ENCODE measurements at places on chromosomes 3 and 15.

DNA sequence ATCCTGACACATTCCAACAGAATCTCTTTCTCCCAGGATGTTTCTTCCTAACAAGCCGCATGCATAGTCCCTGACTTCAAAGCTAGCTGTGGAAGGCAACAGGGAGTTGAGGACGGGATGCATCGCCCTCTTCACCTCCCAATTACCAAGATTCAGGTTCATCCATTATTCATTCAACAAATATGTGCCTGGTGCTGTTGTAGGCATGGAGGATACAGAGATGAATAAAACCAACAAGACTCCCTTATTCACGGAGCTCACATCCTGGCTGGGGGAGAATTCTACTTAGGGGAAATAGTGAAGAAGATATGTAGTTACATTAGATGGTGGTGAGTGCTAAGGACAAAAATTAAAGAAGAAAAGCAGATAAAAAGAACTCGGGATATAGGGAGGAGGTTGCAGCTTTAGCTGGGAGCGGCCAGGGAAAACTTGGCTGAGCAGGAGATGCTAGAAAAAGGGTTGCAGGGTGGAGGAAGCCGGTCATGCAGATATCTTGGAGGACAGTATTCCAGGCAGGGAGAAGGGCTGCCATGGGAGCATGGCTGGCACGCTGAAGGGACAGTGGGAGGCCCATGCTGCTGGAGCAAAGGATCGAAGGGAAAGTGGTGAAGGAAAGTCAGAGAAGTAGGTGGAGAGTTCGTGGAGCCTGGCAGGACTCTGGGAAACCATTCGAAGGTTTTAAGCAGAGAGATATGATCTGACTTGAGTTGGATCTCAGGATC, 5.0 kb downstream of the ITGB5 start:
- DNase-seq: peak; percentile 40

DNA sequence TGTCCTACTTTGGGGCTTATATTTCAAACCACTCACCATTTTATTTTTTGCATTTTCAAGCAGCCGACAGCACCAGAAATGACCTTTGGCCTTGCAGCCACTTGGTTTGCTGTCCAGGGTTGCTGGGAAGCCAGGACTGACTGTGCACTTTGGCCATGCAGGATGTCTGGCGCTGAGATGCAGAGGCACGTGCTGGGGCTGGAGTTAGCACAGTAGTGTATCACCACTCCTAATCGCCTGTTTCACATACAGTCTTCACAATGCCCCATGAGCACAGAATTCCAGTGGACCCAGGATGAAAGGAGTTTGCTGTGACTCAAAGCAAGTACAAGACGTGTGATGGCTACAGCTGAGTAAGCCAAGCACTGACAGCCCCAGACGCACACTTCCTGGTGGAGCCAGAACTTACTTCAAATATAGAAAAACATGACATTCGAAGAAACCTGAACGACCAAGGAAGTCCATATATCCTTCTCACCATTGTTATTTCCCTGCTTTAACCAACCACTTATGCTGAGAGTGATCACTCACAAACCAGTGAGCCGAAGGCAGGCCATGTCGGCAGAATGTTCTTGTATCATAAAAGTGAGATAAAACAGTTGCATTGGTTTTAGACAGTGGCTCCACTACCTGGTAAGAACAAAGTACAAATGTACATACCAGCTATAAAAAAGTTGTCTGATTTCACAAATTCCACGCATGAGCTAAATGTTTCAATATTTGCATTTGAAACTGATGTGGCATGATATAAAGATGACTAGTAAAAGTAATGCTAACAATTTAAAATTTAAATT, 16.0 kb downstream of the OCA2 start:
- DNase-seq: no peak

GRCh38 chr3:161401389-161401788, 30.1 kb upstream of the SPTSSB start:
- peak; percentile 6 for DNase-seq

GRCh38 chr3:14605744-14606143, 45.8 kb upstream of the CCDC174 start:
- no peak for DNase-seq

GRCh38 chr3:149634573-149634972, 23.3 kb downstream of the WWTR1 start:
- no peak for DNase-seq

- peak; percentile 54 for DNase-seq
Observed at GRCh38 chr15:62737551-62737950, 305.0 kb upstream of the TPM1 start.

DNA sequence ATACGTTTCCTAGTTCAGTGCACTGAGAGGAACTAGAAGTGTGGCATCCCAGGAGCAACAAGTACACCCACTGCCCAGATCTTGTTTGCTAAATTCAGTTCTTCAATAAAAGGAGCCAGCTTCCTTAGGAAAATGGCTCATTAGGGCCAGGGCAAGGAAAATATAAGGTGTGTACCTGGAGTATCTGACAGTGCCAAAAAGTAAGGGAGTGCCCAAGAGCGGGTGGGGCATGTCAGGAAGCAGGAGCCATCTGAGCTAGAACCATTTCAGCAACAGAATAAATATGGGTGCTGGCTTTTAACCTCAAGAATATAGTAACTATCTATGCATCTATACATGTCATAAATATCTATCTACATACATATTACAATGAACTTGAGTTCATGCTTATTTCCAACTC, 44.1 kb downstream of the SLC41A3 start:
- no peak for DNase-seq

DNA sequence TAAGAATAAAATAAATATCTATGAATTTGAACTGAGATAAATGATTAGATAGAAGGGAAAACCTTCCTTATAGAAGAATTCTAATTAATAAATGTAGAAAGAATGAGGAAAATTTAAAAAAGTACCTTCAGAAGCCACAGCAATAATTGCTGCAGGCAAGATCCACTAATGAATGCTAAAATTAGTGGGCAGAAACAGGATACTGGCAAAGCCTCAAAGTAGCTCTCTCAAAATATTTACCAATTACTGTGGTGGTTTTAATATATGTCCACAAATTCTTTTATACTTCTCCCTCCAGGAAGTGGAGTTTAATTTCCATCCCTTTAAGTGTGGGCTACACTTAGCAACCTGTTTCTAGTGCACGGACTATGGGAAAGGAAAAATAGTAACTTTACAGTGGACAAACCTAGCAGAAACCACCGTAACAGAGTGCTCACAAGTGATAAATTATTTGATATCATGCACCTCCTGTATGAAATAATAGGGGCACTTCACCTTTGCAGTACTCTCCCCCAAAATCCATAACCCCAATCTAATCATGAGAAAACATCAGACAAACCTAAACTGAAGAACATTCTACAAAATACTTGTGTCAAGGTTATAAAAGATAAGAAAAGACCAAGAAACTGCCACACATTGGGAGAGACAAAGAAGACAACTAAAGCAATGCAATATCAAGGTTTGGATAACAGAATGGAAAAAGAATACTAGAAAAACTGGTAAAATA, 6.8 kb downstream of the PEAK1 start:
- no peak for DNase-seq

DNA sequence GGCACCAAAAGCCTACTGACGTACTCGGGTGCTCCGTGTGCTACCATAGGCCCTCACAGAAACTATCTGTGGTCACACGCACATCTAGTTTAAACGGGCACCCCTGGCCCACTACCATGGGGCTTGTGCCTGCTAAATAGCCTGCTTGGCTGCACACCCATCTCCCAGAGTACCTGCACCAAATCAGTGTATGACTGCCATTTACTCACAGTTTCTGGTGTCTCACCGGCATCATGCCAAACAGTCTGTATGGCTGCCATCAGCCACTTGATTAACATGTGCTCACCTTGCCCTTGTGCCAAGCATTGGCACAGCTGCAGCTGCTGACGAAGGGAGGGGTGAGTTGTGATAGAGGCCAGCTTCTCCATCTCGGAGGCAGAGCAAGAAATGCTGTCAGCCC, 232.7 kb downstream of the IGSF11 start:
- DNase-seq: no peak

- DNase-seq: no peak
Observed at GRCh38 chr3:45950686-45951600, 7.7 kb downstream of the CXCR6 start.

DNA sequence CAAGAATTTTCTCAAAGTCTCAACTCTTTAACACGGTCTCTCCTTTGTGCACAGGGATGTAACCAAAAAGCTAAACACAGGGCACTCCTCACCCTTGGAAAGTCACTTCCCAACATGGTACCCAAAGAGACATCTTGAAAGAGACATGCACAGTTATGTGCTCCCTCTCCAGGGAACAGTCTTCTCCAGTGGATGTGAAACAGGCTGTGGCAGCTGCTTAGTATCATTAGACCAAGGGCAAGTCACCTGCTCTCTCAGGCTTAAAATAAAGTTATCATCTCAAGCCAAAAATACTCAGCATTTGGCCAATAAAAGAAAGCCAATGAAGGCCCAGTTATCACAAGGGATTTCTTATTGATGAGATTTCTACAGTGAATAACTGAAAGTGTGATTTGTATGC, 128.3 kb downstream of the WDR76 start:
- no peak for DNase-seq

DNA sequence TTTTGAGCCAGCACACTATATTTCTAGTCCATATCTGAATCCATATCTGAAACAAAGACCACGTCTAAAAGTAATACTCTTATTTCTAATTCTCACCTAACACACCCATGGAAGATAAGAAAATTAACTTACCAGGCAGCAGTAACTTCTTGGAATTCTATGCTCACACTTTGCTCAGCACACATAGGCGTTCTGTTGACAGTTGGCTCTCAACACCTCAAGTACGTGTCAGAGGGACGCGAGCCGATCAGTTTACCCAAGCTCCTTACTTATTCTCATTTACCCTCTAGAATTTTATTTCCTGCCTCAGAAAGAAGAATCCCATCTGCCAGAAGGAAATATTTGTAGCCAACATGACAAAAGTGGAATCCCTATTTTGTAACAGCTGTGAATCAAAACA, 911.9 kb downstream of the FHIT start:
- no peak for DNase-seq

- peak; percentile 81 for DNase-seq
Observed at GRCh38 chr3:147410526-147411237, 1.5 kb downstream of the ZIC1 start.

DNA sequence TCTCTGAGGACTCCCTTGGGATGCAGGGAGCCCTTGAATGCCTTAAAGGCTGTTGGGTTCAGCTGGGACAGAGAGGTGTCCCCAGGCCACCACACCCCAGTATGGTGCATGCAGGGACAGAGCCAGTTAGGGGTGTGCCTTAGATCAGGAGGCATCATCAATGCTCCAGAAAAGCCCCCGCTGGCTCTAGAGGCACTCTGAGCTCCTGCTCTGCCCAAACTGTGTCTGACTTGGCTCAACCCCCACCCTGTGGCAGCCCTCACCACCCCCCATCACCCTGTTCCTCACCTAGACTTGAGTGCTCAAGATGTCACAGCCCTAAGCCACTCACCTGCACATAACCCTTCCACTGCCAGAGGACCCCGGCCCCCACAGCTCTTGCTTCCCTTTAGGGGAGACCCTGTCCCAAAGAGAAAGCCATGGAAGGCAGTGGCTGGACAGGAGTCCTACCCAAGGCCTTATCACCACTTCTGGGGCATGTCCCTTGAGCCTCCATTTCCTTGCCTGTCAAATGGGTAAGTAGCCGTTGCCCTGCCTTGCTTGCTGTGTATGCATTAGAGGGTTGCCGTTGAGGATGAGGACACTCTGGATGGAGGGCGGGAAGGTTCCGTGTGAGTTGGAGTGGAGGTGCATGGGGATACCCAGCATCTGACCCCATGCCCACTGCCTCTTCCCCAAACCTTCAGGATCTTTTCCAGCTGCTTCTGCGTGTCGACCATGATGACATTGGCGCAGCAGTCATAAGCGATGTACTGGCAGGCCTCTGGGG, 41.4 kb downstream of the ACSBG1 start:
- no peak for DNase-seq

- no peak for DNase-seq
Observed at GRCh38 chr15:76060118-76060989, 569 bp downstream of the TMEM266 start.

GRCh38 chr15:63928185-63928842, 94.6 kb upstream of the HERC1 start:
- no peak for DNase-seq

DNA sequence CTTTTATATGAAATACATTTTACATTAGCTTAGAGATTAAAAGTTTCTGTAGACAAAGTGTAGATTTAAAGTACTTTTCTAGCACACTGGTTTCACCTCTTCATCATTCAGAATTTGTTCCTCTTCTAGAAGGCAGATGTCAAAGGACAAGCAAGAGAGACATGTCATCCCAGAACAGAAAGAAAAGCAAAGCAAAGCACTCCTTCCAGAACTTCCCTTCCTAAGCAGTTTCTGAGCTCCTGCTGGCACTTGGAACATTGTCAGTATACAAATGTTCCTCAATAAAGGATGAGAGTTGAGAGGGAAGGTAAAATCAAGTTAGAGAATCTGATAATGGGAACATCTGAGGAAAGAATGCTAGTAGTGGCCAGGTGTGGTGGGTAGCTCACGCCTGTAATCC, 26.2 kb downstream of the TMOD3 start:
- no peak for DNase-seq

DNA sequence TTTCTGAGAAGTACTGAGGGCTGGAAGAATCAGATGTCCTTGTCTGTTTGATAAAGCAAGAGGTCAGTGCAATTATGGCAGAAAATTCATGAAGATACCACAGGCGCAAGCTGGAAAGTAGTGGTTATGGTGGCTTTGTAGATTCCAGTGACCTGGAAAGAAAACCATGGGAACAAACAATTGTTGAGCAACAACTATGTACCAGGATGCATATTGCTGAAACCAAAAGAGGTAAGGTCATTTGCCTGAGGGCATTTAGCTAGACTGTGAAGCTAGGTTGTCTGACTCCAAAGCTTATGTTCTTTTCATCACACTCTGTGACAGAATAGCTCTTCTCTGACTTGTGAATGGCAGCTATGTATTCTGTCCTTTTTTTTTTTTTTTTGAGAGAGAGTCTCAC, 74.0 kb downstream of the B3GALNT1 start:
- no peak for DNase-seq

DNA sequence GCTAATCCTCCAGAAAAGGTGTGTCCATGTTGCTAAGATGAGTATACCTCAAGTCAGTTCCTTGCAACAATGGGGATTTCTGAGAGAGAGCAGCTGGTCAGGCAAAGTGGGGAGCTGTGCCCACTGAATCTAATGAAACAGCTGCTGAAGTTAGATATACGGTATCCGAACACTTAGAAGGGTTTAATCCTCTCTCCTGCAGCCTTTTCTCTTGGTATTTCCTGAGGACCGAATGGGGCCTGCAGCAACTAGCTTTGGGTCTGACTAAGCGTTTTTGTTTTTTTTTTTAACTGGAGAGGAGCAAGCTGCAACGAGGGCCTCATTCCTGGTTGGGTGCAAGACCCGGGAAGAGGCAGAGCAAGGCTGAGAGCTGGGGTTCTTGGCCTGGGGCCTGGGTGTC, 37.6 kb upstream of the BNC1 start:
- DNase-seq: no peak

GRCh38 chr3:21825684-21826083, 74.7 kb upstream of the ZNF385D start:
- DNase-seq: no peak

- no peak for DNase-seq
Observed at GRCh38 chr3:114958930-114959329, 188.2 kb downstream of the ZBTB20 start.

DNA sequence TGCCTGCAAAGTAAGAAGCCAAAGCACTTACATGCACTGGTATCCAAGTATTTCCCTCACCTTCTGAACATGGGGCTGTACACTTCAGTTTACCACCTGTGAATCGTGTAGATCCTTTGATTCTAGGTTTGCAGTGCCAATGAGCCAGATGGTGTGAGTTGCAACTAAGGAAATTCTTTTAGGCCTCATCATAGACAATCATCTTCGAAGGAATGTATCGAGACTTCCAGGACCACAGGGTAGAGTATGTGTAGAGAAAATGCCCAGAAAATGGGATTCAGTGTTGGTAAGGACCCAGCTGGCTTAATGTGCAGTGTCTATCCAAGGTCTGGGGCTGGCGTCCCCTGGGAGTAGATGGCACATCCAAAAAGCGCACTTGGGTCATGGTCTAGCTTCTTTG, 323.2 kb upstream of the TPM1 start:
- DNase-seq: peak; percentile 77
